GM03348 (cell line): ENCODE measurements at places on chromosomes 6 and 20.

DNA sequence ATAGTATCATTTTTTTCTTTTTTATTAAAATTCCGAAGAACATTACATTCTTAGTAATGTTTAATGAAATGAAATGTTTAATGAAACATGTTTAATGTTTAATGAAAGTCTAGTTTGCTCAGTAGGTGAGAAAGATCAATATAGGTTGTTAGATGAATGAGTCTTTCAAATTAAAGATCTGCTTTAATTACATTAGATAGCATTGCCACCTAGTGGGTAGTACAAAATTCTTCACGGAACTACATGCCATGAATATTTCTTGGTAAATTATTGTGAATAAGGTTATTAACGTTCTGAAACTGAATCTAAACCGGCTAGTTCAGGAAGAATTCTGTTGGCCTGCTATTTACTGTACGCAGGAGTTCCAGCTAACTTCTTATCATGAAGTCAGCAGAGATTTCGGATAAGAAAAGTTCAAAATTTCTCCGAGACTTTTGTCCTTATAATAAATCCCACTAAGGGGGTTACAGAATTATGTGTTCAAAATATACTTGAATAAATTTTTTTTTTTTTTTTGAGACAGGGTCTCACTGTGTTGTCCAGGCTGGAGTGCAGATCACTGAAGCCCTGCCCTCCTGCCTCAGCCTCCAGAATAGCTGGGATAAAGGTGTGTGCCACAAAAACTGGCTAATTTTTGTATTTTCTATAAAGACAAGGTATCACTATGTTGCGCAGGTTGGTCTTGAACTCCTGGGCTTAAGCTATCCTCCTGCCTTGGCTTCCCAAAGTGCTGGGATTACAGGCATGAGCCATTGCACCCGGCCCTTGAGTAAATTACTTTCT is 7.9 kb upstream of the GMNN start:
- peak; percentile 70 for DNase-seq

- no peak for DNase-seq
These were observed 40.0 kb downstream of the PHIP start for GRCh38 chr6:79038061-79038460.

DNA sequence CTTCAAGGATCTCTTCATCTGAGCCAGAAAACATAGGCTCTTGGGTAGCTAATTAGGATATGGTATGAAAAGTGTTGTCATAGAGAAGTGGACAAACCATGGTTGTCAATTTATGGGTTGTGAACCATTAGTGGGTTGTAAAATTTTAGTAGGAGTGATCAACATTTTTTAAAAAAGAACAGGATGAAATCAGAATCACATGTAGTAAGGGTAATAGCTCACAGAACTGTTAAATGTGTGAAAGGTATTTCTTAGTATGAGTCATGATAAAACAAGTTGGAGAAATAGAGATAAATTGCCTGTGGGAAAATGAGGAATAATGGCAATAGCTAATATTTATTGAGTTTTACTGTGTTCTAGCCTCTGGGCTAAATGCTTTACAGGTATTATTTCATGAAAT is 113.4 kb downstream of the MAP3K4 start:
- DNase-seq = peak; percentile 29

DNA sequence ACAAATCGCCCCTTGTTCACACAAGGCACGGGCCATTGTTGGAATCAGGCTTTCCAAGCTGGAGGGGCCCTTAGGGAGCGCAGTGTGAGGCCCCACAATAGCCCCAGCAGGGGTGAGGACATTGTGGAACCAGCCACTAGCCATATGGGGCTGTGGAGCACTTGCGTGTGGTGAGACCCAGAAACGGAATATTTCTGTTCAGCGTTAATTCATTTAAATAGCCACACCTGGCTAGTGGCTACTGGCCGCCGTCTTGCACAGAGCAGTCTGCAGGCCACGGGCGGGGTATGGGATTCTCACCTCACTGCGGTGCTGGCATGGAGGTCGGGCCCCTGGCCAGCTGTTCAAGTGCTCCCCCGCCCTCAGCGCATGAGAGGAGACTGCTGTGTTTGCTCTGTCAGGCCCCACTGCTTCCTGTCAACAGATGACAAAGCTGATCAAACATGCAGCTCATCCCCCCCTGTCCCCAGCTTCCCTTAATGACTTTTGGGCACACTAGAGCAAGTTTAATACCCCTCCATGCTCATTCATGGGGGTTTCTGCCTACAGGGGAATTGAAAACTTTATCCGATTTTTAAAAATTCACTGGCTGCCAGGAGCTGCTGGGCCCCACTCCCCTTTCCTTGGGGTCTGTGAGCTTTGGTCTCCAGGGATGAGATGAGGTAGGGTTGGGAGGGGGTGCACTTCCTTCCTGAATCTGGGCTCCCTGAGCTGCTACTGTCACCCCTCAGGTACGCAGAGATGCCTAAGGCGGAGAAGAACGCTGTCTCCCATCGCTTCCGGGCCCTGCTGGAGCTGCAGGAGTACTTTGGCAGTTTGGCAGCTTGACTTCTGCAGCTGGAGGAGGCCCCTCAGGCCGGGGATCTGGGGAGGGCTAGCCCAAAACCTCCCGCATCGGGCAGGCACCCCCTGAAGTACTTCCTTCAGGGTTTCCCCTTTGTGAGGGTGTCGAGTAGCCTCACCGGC is 13.6 kb downstream of the ITPA start:
- DNase-seq = no peak

DNA sequence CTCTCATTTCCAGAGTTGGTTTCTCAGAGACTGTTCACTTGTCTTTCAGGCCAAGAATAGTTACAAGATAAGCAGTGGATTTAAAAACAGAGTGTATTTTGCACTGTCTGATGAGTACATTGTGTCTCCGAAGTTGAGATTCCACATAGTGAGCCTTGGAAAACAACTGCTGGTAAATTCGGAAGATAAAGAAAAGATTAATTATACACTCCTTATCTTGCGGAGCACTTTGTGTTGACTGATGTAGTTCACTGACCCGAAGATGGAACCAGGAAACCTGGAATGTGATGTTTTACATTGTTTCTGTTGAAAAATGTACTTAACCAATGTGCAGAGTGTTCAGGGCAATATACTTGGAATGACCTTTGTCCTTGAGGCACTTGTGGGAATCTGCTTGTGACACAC is 51.0 kb downstream of the ANKS1A start:
- no peak for DNase-seq

DNA sequence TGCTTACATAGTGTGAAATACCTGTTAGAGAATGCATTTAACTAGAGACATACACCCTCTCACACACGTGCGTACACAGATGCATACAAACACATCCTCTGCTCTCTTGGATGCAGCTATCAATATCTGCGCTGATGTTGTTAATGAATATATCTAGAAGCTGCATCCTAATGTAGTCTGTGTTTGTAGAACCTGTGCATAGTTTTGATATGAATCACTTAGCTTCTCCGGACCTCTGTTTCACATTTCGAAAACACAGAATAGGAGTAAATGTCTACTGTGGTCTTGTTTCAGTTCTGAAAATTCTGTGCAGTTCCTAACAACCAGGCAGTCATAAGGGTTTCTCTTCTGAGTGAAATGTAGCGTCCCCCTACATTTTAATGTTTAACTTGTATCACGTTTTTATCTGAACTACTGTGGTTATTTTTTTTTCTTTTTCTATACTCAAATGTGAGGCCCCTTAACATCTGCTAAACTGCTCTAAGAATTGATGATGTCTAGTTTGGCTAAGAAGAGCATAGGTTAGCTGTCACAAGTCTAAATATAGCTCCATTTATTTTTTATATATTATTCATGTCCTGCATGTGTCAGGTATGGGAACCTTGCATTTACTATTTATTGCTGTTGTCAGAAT is 254.5 kb downstream of the TMEM242 start:
- no peak for DNase-seq

DNA sequence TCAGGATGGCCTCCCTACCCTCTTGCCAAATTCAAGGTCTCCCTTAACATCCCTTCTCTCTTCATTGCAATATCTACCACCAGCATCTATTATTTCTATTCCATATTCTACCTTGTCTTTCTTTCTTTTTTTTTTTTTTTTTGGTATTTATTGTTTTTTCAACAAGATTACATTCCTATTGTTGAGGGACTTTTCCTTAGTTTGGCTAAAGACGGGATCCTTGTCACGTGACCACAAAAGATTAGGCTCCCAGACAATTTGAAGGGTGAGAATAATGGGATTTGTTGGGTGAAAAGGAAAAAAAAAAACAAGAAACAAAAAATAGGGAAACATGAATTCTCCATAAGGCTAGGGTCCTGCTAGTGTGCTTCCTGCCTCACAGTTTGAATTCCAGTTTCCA is 124.3 kb upstream of the MCHR2 start:
- no peak for DNase-seq

GRCh38 chr6:135176058-135176457 is 5.0 kb upstream of the MYB start:
- no peak for DNase-seq

DNA sequence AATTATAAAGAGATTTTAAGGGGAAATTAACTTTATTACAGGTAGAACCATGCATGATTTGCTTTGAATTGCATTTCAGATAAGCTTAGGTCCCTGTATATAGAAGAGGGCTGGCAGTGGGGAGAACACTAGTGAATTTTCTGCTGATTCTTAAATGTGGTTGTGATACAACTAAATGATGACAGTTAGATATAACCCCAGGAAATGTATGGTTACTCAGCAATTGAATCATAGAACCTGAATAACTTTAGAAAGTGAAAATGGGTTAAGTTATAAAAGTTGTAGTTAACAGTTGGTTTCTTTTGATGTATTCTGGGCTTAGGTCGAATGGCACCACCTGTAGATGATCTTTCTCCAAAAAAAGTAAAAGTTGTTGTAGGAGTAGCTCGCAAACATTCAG is 70.1 kb downstream of the PHF3 start:
- no peak for DNase-seq

GRCh38 chr6:122953766-122954165 is 42.3 kb upstream of the CLVS2 start:
- no peak for DNase-seq
